MG63 (cell line): ENCODE measurements at places on chromosomes 1 and 21. TPM values are rescaled to one million over a fixed set of nuclear protein-coding genes. Genes with fewer than 3 reads are reported as not detected.

DNA sequence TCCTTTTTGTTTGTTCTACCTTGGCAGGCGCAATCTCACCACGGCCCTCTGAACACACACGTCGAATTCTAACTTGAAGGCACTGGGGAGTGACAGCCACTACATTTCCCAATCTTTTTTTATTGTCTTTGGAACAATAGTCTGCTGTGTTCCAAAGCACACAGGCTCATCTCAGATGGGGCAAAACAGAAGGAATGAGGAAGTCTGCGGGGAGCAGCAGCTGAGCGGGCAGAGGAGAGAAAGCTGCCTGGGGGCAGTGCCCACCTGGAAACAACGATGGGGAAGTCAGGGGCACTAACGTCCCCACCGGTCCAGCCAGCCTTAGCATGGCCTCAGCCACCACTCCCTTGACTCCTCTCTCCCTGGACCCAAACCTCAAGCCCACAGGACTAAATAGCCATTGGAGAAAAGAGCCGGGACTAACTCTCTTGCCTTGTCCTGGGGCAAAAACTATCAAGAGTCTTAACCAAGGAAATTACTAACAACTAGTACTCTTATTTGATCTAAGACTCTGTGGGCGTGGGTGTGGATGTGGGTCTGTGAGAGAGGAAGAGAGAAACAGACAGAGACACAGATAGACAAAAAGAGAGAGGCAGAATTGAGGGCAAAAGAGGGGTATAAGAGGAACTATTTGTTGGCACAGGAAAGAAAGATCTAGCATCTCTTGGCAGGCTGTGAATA lies 34.2 kb downstream of the SYF2 start:
- DNase-seq, result no peak

KLHDC7A gene
- total RNA-seq, result 0.89 and 0.95 TPM in 2 replicates

- DNase-seq, result no peak
Observed at GRCh38 chr1:26972821-26973220, 12.6 kb upstream of the KDF1 start.

DNA sequence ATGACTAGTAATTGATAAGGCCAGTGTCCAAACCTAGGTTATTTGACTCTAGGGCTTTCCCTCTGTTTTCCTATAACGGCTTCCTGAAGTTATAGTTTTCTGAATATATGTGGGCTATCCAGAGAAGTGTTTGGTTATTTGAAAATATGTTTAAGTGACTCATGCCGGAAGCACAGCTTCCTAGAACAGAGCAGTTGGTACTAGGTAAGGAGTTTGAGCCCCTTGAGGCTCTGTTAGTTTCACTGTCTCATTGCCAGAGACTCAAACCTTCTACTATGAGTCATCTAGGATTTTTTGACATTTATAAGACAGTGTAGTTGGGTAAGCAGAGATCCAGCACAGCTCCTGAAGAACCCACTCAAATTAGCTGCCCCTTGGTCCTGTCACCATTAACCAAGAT lies 27.1 kb upstream of the LEPR start:
- no peak for DNase-seq
